ENCODE measurements at places on chromosomes 4 and X. TPM values are rescaled to one million over a fixed set of nuclear protein-coding genes. Genes with fewer than 3 reads are reported as not detected.

Gene CT45A2
- not detected for total RNA-seq

Gene HTR2C
- total RNA-seq = not detected

Gene BRS3
- total RNA-seq = 0.23 TPM

Gene CTAG1A
- not detected for total RNA-seq

Gene IL1RAPL1
- total RNA-seq = 0.23 TPM

Gene BMPR1B
- total RNA-seq = 59.8 TPM

Gene KLB
- total RNA-seq = 0.34 TPM

Gene DUSP9
- not detected for total RNA-seq

Gene ARHGAP4
- 11.9 TPM for total RNA-seq

DNA sequence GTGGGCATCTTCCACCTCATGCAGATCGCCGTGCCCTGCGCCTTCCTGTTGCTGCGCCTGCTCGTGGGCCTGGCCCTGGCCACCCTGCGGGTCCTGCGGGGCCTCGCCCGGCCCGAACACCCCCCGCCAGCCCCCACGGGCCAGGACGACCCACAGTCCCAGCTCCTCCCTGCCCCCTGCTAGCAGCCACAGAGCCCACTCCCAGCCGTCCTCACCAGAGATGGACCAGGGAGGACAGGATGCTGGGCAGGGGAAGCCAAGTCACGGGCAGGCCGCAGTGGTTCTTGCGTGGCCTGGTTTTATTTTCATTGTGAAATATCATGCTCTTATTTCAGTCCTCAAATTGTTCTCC, 15.1 kb downstream of the DGKQ start:
- no peak for DNase-seq
- no peaks in the 10 kb centered on the region for H3K4me1 ChIP-seq
- H3K27me3 ChIP-seq = no peaks in the 10 kb centered on the region
- H3K4me3 ChIP-seq = no peak overlapping the region

DNA sequence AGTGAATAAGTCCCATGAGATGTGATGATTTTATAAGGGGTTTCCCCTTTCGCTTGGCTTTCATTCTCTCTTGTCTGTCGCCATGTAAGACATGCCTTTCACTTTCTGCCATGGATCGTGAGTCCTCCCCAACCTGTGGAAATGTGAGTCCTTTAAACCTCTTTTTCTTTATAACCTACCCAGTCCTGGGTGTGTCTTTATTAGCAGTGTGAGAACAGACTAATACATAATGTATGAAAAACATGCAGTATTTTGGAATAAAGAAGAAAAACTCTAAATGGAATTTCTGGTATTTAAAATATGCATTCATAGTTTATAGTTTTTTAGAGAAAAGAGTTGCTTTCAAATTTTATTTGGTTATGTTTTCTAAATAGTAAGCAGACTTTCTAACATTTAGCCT, 360.7 kb downstream of the PCDH7 start:
- no peak for DNase-seq
- H3K27ac ChIP-seq = no peak overlapping the region
- no peaks in the 10 kb centered on the region for H3K36me3 ChIP-seq
- no peaks in the 10 kb centered on the region for H3K27me3 ChIP-seq
- H3K4me1 ChIP-seq = no peaks in the 10 kb centered on the region

GRCh38 chrX:129979207-129979920, 3.1 kb upstream of the BCORL1 start:
- H3K27me3 ChIP-seq = no peaks in the 10 kb centered on the region
- no peaks in the 10 kb centered on the region for H3K36me3 ChIP-seq
- H3K4me1 ChIP-seq = no peaks in the 10 kb centered on the region
- no peak overlapping the region for H3K4me3 ChIP-seq
- peak overlapping the region; percentile 66 for H3K27ac ChIP-seq

GRCh38 chr4:148287111-148287510, 155.1 kb downstream of the NR3C2 start:
- H3K4me3 ChIP-seq = no peak overlapping the region
- no peaks in the 10 kb centered on the region for H3K4me1 ChIP-seq
- H3K27me3 ChIP-seq = no peaks in the 10 kb centered on the region
- no peak overlapping the region for H3K27ac ChIP-seq

DNA sequence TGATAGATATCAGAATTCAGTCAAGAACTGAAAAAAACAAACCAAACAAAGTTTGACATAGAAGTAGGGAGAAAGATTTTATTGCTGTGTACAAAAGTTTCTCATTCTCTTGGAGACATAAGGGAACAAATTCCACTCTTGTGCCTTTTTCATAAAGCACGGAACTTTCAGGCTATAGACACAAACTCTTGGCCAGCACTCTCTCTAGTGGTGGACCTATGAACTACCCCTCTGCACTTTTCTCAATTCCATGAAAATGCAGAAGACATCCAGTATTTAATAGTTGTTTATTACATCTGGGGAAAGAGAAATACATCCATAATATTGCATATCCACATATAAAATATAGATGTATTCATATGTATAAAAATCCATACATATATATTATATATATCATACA, 291.6 kb upstream of the HS3ST1 start:
- H3K27ac ChIP-seq = no peak overlapping the region
- H3K4me3 ChIP-seq = no peak overlapping the region
- DNase-seq = no peak

DNA sequence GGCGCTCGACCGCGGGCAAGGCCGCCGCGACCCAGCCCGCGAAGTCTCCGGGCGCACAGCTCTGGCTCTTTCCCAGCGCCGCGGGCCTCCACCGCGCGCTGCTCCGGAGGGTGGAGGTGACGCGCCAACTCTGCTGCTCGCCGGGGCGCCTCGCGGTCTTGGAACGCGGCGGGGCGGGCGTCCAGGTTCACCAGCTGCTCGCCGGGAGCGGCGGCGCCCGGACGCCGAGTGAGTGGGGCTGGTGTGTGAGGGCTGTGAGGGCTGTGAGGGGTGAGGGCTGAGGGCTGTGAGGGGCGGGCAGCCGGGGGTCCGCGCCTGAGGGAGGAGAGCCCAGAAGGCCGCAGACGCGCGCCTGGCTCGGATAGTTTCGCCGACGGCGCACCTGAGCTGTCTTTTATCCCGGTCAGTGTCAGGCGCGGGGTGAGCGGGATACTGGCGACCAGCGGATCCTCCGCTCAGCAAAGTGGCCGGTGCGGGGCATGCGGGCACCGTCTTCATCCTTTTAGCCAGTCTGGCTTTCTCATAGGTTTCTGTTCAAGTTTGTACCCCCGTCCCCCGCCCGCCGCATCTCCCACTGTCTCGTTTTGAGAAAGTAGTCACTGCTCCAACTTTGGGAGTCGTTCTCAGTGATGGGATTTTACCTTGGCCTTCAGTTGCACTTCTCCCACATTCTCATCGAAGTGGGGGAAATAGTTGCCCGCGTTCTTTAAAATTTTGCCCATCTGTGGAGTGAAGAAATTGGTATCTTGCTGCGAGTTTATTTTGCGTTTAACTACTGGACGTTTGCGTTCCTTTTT, 586 bp downstream of the HERC5 start:
- H3K27me3 ChIP-seq = no peaks in the 10 kb centered on the region
- no peaks in the 10 kb centered on the region for H3K36me3 ChIP-seq
- H3K4me1 ChIP-seq = no peaks in the 10 kb centered on the region

DNA sequence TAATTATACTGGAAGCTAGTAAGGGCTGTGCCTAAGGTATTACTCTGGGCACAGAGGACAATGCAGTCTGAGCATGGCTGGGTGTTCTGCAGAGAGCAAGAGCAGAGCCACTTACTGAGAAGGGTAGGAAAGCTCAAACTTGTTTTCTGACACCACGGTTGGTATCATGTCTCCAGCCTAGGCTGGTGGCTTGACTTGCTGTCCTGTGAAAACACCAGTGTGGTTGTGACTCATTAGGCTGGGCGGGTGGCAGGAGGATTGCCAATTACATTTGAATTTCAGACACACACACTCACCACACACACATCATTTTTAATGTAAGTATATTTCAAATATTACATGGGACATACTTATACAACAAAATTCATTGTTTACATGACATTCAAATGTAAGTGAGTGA, 19.7 kb upstream of the MTM1 start:
- no peak for DNase-seq
- no peaks in the 10 kb centered on the region for H3K4me1 ChIP-seq
- no peak overlapping the region for H3K4me3 ChIP-seq
- H3K27me3 ChIP-seq = no peaks in the 10 kb centered on the region

GRCh38 chrX:147679356-147680005, 232.2 kb upstream of the FMR1 start:
- no peak overlapping the region for H3K27ac ChIP-seq
- no peaks in the 10 kb centered on the region for H3K27me3 ChIP-seq
- H3K4me1 ChIP-seq = no peaks in the 10 kb centered on the region
- H3K4me3 ChIP-seq = no peak overlapping the region

DNA sequence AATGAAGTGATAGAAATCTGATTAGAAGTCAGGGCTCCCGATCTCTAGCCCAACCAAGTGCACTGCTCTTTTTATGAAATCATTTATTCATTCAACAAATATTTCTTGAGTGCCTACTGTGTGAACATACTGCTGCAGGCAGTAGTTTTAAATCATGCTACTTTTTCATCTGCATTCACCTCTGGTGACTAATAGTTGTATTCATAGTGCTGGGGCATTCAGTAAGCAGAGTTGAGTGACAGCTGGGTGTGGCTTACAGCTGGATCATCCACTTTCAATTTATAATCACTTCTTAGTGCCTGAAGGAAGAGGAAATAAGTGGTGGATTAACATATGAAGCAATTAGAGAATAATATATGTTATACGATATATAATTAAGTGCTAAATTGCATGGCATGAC, 94.1 kb upstream of the HPRT1 start:
- no peak overlapping the region for H3K27ac ChIP-seq
- H3K4me1 ChIP-seq = no peaks in the 10 kb centered on the region
- H3K4me3 ChIP-seq = no peak overlapping the region
- DNase-seq = no peak

DNA sequence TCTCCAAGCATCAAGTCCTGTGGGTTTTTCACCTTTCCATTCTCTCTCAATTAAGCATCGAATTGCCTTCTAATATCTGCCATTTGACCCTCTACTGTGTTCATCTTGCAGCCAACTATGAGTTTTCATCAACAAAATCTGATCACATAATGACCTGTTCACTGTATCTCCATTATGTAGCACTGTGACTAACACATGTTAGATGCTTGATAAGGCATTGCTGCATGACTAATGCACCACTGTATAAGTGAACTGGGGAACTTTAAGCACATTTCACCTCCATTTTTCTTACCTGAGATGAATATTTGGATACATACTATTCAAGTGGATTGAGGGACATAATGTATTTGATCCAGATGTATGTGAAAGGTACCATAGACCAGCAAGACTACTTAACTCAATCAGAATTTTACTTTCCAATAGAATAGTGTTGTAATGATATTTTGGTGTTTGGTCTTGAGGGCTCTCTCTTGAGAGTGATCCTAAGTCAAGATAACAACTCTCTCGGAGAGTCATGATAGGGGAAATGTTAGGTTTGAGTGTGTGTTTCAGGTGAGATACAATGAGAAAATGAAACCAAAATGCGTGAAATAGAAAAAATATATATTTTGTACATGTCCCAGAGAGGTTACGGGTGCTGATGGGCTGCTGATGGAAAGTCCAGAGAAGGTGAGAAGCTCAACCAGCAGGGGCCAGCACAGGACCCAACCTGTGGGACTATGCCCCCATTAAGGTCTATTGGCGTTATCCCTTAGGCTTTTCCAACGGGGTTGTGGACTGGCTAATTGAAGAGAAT, 60.2 kb upstream of the HS3ST1 start:
- DNase-seq = no peak
- H3K36me3 ChIP-seq = no peaks in the 10 kb centered on the region
- H3K27ac ChIP-seq = no peak overlapping the region
- H3K4me3 ChIP-seq = no peak overlapping the region
- H3K27me3 ChIP-seq = no peaks in the 10 kb centered on the region

- H3K36me3 ChIP-seq = no peaks in the 10 kb centered on the region
- DNase-seq = no peak
- H3K27ac ChIP-seq = no peak overlapping the region
- no peak overlapping the region for H3K4me3 ChIP-seq
These were observed 21.7 kb downstream of the PNMA6F start for GRCh38 chrX:153299855-153300254.

GRCh38 chr4:1983846-1984405, 24.8 kb downstream of the NELFA start:
- no peak overlapping the region for H3K4me3 ChIP-seq
- no peak overlapping the region for H3K27ac ChIP-seq
- no peaks in the 10 kb centered on the region for H3K4me1 ChIP-seq
- DNase-seq = no peak

GRCh38 chrX:133549295-133549933, 134.1 kb upstream of the GPC4 start:
- no peak for DNase-seq
- no peaks in the 10 kb centered on the region for H3K36me3 ChIP-seq
- H3K27ac ChIP-seq = no peak overlapping the region
- H3K27me3 ChIP-seq = no peaks in the 10 kb centered on the region
- H3K4me3 ChIP-seq = no peak overlapping the region
- H3K4me1 ChIP-seq = no peaks in the 10 kb centered on the region

GRCh38 chrX:57156397-57157049, 19.3 kb upstream of the SPIN2A start:
- no peak overlapping the region for H3K4me3 ChIP-seq
- DNase-seq = no peak
- H3K27me3 ChIP-seq = no peaks in the 10 kb centered on the region

GRCh38 chrX:52556741-52557140, 39.9 kb upstream of the XAGE1B start:
- no peak overlapping the region for H3K27ac ChIP-seq
- H3K4me1 ChIP-seq = no peaks in the 10 kb centered on the region
- H3K4me3 ChIP-seq = no peak overlapping the region
- no peaks in the 10 kb centered on the region for H3K36me3 ChIP-seq
- no peak for DNase-seq
- H3K27me3 ChIP-seq = no peaks in the 10 kb centered on the region
